ENCODE measurements at places on chromosomes 2 and 18.

DNA sequence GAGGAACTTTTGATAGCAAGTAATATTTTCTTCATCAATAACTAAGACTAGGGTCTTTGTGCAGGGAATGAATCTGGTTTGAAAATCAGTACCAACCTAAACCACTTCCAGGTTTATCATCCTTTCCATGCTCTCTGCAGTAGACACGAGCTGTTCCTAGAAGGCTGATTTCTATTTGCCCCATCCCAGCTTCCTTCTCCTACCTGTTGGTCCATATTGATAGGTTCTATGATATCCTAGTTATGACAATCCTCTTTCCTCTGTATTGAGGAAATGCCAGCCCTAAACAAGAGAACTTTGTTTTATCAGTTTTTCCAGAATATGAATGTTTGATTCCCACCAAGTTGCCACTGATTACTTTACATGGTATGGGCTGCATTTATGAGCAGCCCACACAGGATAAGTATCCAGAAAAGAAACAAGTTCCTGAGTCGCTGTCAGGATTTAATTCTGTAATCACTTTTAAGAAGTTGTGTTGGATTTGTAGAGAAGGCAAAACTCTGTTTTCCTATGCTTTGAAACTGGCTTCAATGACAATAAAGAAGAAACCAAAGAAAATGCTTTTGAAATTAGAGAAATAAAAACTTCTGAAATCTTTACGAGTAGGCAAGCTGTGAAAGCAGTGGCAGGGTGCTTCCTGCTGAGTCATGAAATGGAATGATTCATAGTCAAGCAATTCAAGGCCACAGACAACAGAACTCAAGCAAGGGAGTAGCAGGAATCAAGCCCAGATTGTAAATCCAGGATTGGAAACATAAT lies 37.3 kb upstream of the TANK start:
- no peak for DNase-seq

- DNase-seq, result no peak
Observed at GRCh38 chr2:217735899-217736298, 266.9 kb downstream of the TNS1 start.

DNA sequence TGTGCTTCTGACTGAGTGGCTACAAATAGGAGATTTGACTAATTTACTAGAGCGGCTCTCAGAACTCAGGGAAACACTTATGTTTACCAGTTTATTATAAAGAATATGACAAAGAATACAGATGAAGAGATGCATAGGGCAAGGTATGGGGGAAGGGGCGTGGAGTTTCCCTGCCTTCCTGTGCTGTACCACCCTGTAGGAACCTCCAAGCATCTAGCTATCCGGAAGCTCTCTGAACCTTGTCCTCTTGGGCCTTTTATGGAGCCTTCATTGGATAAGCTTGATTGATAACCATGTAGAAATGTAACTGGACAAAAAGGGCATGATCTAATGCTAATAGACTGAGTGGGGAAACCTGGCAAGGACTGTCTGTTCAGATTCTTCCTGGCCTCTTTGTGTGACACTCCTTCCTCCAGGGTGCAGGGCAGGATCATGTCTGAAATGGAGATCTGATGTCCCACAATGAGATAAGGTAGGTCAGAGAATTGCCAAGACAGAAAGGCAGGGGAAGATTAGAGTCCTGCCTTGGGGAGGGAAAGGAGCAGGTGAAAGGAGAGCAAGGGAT lies 101.8 kb upstream of the NPAS2 start:
- DNase-seq, result no peak

DNA sequence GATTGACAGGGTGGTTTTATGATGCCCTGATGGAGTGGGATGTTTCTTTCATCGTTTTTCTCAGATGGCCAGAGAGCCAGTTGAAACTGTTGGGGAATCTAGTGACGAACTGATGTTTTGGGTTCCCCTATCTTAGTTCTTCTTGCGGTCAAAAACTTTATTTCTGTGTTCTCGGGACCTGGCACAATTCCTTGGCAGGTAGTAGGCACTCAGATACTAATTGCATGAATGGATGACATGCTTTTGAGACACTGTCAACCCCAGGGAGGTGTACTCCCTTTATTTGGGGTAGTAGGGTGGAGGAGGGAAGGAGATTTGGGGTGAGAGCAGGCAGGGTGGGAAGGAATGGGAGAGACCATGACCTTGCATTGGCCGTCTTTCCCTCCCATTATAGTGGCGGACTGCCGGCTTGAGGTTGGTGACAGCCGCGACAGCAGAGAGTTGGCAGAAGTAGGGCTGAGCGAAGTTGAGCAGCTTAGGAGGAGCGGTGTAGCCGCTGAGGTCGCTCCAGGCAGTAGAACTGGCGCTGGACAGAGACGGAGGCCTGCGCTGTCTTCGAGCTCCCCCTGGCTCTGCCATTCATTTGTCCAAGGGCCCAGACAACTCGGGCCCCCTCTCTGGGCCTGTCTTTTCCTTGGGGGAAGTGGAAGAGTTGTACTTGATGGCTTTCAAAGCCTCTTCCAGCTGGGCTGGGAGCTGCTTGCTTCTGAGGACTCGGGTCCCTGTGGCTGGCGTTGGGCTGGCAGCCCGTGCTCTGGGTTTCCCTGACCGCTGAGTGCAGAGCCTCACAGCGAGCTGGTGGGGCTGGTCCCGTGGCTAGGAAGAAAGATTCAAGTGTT lies 2.6 kb downstream of the TET3 start:
- DNase-seq, result no peak

DNA sequence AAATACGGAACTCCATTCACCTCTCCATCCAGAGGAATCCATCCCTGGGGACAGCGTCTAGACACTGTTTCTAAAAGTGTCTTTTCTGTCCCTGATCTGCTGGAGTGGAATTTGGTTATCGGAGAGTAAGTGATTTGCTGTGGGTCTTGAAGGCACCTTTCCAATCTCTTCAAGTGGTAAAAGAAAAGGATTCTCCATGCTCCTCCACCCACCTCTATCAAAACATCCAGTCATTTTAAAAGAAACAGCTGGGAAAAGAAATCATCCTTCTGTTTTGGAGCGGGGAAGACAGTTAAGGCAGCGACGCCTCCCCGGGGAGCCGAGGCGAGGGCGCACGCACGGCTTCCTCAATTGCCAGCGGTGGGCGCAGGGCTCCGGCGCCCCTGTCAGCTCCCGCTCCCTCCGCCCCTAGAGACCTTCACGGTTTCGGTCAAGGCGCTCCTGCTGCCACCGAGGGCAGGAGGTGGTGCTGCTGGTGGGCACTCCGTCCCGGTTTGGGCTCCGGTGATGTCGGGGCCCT lies 547 bp downstream of the SLC35F5 start:
- DNase-seq, result peak; percentile 29

DNA sequence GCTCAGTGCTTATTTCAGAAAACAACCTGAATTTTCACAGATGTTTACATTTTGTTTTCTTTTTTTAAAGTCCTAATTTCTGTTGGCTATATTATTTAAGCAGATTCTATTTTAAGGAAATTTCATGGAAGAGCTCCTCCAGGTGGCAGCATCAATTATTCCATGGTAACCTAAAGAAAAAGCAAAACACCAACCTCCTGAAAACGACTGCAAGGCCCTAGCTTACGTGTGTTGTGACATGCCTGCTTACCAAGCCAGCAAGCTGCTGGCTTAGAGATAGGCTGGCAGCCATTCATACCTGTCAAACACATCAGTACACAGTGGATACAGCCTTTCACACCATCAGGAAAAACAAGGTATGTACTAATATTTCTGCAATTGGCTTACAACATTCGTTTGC lies 64.9 kb downstream of the LPIN2 start:
- DNase-seq, result no peak

GRCh38 chr18:62702259-62702658 lies 13.1 kb upstream of the PHLPP1 start:
- DNase-seq, result no peak

DNA sequence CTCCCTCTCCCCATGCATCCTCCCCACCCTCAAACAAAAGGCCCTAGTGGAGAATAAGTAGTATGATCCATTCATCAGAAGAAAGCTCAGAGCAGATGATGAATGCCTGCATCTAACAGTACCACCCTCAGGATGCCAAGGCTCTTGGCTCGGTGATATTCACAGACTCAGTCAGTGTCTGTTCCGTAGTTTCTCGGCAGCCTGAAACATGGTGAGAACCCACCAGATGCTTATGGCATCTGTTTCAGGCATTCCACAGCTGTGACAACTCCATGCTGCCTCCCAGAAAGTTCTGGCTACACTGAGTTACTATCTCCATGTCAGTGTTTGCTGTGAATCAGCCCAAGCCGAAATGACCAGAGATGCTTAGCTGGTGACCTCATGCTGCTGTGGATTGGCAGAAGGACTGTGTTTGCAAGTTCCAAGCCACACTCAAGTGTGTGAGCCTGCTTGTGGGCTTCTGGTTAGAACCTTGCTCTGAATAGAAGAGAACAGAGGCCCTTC lies 83.9 kb downstream of the WDSUB1 start:
- no peak for DNase-seq

DNA sequence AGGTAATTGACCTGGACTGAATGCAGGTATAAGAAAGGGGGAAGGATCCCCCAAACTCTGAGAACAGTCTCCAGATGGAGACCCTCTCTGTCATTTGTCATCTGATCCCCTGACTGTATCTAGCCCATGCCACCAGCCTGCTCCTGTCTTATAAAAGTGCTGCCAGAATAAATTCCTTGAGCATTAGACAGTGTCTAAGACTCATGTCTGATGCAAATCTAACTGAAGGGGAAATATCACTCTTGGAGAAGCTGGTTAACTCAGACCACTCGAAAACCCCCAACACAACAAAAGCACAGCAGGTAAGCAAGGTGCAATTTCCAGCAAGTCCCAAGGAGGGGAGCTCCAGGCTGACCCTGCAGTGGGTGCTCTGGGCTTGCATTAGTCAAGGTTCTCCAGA lies 40.9 kb upstream of the KDM3A start:
- DNase-seq, result no peak

DNA sequence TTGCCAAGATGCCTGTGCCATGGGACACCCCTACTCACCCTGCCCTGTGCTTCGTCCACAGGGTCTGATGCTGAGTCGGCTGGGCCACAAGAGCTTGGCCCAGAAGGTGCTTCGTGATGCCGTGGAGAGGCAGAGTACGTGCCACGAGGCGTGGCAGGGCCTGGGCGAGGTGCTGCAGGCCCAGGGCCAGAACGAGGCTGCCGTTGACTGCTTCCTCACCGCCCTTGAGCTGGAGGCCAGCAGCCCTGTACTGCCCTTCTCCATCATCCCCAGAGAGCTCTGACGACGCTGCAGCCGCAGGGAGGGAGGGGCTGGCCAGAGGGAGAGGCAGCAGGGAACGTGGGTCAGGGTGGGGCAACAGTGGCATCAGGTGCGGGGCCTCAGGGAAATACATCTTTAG lies 81.5 kb downstream of the STPG4 start:
- no peak for DNase-seq

DNA sequence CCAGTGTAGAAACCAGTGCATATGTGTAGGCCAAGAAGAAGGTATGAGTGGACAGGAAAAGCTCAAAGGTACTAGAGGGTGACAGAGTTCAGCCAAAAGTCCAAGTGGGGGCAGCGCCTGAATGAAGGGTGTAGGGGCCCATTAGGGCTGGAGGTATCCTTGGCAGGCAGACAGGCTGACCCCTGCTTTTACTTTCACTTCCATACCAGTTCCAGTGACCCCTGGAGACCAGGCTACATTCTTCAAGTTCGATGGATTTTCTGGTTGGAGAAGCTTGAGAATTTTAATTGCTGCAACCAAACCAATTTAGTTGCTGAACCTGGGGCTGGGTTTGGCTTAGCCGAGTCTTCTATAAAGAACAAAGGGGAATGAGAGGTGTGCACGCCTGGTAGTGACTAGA lies 42.3 kb upstream of the MRPL33 start:
- DNase-seq, result no peak

GRCh38 chr2:207750345-207750744 lies 19.4 kb downstream of the FZD5 start:
- no peak for DNase-seq

DNA sequence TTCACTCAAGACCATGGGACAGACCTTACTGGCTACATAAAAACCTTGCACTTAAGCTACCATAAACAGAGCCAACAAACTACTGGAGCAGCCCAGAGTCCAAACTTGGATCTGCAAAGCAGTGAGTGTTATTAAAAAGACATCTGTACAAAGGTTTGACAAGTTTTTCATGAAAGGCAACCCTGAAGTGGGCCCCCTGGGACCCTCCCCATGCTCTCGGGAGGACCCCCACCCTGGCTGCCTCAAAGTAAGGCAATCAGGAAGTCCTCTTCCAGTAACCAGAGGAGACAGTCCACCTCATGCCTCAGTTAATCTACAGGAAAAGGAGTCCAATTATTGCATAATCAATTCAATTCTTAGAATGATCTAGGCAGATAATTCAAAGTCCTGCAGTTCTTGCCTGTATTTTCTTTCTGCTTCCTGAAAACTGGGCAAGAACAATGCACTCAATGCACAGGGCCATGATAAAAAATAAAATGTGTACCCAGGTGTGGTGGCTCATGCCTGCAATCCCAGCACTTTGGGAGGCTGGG lies 69.7 kb downstream of the TBC1D8 start:
- DNase-seq, result no peak

GRCh38 chr2:39218391-39218790 lies 25.4 kb downstream of the CDKL4 start:
- DNase-seq, result no peak

GRCh38 chr18:36441426-36442240 lies 144.1 kb downstream of the FHOD3 start:
- DNase-seq, result no peak

GRCh38 chr2:168858146-168858545 lies 32.1 kb downstream of the SPC25 start:
- DNase-seq, result no peak

GRCh38 chr2:240427729-240428128 lies 7.7 kb upstream of the GPC1 start:
- no peak for DNase-seq

- DNase-seq, result no peak
Observed at GRCh38 chr2:153543635-153544071, 65.1 kb upstream of the RPRM start.

GRCh38 chr2:240260664-240261063 lies 120.2 kb upstream of the OTOS start:
- no peak for DNase-seq

- no peak for DNase-seq
Observed at GRCh38 chr18:305003-305501, 37.2 kb upstream of the THOC1 start.

GRCh38 chr2:72106978-72107377 lies 40.7 kb downstream of the CYP26B1 start:
- no peak for DNase-seq

DNA sequence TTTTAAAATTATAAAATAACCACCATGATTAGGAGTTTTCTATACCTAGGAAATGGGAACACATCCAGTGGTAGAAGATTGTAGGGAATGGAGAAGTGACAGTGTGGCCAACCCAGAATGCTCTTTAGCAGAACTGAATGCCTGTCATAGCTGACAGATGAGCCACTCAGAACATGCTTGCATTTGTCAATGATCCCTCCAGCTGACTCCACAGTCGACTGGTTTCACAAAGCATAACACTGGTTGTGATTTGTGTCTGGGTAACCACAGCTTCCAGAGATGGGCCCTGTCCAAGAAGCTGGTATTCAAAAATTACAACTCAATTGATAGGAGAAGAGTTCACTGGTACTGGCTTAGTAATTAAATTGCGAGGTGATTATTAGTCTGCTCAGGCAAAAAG lies 9.0 kb upstream of the CTIF start:
- DNase-seq, result no peak

GRCh38 chr2:32947484-32948143 lies 861 bp downstream of the LTBP1 start:
- no peak for DNase-seq

GRCh38 chr2:236215196-236215595 lies 47.0 kb upstream of the GBX2 start:
- no peak for DNase-seq

Data from stimulated activated CD4-positive, alpha-beta T cell treated with anti-CD3 and anti-CD28 coated beads, Interleukin-1b, Interleukin-23, amount 100 ng/mL, for 24 hours (primary cell).